ENCODE measurements at places on chromosomes 6 and 20.

DNA sequence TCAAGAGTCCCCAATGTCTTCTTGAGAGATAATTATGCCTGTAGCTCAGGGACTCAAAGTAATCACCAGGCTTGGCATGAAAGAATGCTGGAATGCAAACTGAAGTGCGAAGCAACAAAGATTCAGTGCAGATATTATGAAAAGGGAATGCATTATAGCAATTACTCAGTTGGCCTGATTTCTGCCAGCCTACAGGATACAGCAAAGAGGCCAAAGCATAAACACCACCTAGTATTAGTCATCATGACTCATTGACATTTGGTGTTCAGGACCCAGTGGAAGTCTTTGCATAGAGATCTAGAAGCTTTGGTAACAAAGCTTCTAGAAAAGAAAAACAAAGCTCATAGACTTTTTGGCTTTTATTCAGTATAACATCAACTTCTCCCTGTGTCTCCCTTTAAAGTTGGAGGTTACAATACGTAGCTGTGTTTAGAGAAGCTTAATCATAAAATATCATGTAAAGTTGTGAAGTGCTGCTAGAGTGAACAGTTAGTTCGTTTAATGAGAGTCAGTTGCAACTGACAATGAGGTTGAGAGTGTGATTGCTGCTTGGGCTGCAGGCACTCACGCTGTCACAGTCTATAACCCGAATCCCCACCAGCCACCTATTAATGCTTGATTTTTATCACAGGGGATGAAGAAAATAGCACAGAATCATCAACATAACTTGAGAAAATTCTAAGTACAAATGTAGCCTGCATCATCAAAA, 932.7 kb downstream of the TFAP2A start:
- ATAC-seq = peak; percentile 98

DNA sequence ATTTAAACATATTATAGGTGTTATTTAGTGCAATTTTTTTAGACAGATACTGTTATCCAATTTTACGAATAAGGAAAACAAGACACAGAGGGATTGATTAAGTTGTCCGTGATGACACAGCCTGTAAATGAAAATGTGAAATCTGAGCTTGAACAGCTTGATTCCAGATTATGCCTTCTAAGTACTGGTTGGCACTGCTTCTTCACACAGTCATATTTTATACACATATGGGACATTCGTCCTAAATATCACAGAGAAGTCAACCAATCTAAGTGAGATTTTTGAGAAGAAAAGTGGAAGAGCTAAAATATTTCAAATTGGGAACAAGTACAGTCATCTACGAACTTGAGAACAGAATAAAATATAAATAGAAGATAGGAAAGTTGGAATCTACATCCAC, 756.3 kb downstream of the BCKDHB start:
- ATAC-seq = no peak

DNA sequence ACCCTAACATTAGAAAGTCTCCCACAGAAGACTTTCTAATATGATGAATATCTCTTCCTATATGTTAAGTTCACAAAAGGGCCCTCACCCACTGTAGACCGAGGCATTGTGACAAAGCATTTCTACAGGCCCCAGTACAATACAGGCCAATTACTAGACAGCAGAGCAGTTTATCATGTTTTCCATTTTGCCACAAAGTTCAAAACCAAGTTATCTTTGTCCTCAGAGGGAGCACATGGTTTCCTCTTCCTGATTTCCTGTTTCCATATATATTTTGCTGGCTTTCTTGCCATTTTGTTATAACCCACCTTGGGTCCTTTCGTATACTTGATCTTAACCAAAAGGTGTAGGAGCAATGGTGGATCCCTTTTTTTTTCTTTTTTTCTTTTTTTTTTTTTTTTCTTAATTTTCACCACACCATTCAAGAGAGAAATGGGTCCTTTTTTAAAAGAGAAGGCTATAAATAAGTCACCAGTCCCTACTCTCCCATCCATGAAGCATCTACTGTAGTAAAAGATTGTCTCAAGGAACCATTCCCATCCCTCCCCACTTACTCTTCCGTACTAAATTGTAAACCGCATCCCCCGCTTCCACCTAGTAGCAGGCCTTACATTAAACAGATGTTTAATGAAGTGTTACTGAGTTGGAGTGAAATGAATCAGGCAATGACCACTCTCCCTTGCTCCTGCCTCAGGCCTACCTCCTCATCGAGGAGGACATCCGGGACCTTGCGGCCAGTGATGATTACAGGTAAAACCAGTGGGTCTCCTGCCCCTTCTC, 2.1 kb upstream of the UBE2C start:
- ATAC-seq = no peak

DNA sequence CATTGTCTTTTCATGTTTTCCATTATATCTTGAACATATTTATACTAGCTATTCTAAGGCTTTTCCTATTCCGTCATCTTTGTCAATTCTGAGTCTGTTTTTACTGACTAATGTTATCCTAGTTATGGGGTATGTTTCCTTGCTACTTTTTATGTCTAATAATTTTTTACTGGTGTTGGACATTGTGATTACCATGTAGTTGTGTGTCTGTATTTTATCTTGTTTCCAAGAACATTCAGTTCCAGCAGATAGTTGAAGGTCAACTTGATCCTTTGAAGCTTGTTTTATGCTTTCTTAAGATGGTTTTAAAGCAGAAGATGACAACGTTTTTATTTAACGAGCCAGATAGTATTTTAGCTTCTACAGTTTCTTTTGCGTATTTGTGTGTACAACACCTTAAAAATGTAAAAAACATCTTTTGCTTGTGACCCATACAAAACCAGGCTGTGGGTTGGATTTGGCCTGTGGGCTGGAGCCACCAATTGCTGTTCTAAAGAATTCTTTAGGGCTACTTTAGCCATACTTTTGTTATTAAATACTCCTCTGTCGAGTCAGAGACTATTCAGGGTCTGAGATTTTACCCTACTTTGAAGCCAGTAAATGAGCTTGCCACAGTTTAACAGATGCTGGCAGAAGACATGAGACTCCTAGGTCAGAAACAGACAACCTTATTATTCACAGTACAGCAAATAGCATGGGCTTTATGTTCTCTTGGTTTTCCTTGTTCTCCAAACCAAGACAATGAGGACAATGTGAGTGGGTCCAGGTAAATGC, 38.7 kb upstream of the REV3L start:
- no peak for ATAC-seq

GRCh38 chr6:12440981-12441380, 150.8 kb downstream of the EDN1 start:
- no peak for ATAC-seq

- ATAC-seq = no peak
These were observed 222.9 kb downstream of the EPHA7 start for GRCh38 chr6:93196406-93196970.

GRCh38 chr6:168136001-168136400, 57.0 kb upstream of the FRMD1 start:
- no peak for ATAC-seq

DNA sequence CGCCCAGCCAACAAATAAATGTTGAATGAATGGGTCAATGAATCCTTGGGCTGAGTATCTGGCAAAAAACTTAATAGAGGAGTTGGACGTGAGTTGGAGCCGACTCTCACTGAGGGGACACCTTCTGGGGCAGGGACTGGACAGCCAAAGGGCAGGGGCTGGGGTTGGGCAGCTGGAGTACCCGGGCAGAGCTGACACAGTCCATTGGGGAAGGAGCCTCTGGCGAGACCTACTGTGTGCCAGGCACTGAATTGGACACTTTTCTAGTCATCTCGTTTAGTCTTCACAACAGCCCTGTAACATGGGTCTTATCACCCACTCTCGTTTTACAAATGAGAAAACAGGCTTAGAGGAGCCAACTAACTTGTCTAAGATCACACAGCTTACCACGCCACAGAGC, 4.7 kb upstream of the MAPK13 start:
- ATAC-seq = no peak

DNA sequence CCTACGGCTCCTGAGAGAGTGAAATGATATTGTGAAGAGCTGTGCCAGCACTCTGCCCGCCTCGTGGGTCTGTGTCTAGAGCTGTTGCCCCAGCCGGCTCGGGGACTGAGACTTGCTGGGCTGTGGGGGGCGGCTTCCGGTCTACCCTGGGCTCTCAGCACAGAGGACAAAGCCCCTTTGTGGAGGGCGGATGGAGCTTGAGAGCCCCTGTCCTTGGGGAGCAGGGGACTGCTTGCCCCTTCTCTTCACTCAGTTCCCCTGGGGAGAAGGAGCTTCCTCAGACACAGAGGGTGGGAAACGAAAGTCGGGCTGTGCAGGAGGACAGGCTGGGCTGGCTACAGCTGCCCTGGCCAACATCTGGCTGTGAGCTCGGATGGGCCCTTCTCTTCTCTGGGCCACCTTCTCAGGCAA, 11.0 kb downstream of the SRC start:
- ATAC-seq = no peak

DNA sequence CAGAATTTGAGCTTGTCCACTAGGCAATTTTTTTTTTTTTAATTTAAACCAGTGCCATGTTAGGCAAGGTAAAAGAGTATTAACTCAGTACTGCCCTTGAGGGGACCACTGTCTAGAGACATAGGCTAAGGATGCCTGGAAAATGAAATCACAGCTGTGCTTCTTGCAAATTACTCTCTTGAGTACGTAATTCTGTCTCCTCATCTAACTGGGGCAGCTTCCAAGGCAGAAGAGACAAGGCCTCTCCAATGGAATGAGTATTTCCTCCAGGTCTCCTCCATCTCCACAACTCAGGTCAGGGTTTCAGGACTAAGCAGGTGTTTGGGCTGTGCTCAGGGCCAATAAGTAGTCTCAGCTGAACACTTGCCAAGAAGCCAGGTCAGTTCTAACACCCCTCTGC, 33.8 kb upstream of the MRPS10 start:
- ATAC-seq = peak; percentile 43

GRCh38 chr6:1561355-1561754, 48.4 kb upstream of the FOXC1 start:
- no peak for ATAC-seq

DNA sequence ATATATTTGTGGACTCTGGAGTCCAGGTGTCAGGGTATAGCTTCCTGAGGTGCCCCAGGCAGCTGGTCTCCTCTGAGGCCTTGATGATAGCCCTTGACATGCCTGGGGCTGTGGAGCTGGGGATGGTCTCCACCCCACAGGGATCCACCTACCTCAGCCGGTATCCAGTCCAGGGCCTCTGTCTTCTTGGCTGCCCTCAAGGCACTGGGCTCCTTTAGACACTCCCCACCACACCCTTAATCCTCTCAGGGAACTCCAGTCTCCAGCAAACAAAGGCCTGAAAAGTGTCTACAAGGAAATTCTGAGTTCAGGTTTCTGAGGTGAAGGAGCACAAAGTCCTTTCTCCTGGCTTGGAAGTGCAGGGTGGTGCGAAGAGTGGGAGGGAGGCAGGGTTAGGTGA, 44.6 kb upstream of the DDR1 start:
- ATAC-seq = no peak

DNA sequence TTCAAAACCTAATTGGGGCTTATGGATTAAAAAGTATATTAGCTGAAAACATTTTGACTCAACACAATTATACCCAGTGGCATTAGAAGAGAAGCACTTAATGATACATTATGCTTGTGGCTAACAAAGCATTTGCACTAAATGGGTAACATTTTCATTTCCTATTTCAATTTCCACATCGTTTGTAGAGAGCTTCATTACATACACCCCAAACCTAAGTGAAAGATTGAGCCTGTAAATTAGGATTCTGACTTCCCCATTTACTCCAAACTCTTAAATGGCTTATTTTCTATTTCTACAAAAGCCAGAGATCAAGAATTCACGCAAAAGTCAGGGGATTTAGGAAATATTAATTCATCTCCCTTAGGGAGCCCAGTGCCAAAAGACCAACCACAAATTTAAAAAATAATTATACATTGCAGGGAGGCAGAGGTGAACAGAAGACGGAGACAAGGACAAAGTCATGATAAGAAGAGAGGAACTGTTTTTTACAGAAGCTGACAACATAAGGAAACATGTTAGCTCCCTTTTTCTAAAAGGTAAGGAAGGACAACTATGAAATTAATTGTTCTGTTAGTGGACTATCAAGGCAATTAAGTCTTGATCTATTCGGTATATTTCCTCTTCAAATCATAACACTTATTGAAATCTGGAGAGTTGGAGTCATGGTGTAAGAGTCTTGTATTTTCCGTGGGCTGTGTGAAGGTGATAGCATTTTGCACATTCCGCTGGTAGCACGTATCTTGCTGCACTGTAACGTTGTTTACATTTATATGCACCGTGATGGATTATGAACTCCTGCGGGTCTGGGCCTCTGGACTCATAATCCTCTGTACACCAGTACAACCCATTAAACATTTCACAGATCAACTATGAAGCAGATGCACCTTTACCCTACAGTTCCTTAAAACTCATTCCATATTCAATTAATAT, 24.8 kb upstream of the EZR start:
- ATAC-seq = no peak

DNA sequence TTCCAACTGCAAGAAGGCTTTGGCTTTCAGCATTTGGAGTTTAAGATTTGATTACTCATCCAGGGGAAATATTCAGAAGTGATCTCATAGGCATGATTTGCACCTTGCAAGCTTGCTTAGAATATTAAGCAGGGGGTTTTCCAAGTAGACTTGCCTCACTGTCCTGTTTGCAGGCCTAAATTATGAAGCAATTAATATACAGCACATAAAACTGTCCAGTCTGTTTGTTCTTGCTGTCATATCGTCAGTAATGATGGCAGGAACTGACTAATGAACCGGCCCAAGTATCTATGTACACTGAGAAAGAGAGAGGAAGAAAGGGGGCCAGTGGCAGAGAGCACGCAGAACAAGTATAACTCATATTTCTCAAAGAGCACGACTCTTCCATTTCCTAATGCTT, 212.5 kb upstream of the SUPT3H start:
- ATAC-seq = peak; percentile 76

- no peak for ATAC-seq
These were observed 95.6 kb downstream of the CTNNBL1 start for GRCh38 chr20:37789408-37789807.

GRCh38 chr20:58909585-58909984, 57.1 kb downstream of the GNAS start:
- ATAC-seq = no peak

DNA sequence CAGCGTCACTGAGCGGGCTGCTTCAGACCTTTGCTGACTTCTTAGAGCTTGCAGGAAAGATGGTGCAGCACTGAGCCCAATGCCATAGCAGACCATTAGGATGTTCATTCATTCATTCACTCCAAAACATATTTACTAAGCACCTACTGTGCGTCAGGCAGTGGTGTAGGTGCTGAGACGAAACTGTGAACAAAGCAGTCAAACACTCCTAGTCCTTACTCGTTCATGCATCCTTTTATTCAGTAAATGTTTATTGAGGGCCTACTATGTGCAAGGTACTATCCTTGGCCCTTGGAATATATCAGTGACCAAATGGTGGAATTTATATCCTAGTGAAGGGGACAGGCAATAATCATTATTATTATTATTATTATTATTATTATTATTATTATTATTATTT, 76.6 kb downstream of the TOX2 start:
- no peak for ATAC-seq
